ENCODE measurements at places on chromosomes 13 and 19.

GRCh38 chr19:23318143-23318542, 67.9 kb upstream of the ZNF724 start:
- no peak for DNase-seq

- no peak for DNase-seq
Measured at GRCh38 chr13:113422807-113423519, 30.3 kb downstream of the ADPRHL1 start.

- no peak for DNase-seq
Measured at GRCh38 chr13:109126178-109126577, 496.8 kb downstream of the MYO16 start.

- DNase-seq = no peak
Measured at GRCh38 chr13:45368571-45368970, 27.6 kb upstream of the TPT1 start.

DNA sequence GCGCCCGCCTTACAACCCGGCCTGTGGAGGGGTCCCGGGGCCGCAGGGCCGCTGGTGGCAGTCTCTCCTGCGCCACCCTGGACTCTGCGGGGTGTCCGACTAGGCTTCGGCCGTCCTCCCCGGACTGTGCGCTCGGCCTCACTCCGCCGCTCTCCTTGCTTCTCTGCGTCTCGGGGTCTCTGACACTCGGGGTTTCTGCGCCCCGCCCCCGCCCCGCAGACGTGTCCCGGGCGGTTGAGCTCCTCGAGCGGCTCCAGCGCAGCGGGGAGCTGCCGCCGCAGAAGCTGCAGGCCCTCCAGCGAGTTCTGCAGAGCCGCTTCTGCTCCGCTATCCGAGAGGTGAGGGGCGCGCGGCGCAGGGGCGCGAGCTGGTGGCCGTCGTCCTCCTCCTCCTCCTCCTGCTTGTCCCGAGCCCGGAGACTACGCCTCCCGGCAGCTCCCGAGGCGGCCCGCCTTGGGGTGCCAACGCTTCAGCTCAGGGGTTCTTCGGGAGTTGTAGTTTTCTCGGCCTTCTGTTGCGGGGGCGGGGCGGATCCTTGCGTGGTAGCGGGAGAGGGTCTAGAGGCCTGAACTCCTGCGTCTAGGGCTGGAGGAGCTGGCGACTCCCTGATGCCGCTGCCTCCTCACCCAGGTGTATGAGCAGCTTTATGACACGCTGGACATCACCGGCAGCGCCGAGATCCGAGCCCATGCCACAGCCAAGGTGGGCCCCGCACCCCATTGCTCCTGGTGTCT, 627 bp downstream of the LIN7B start:
- peak; percentile 72 for DNase-seq

DNA sequence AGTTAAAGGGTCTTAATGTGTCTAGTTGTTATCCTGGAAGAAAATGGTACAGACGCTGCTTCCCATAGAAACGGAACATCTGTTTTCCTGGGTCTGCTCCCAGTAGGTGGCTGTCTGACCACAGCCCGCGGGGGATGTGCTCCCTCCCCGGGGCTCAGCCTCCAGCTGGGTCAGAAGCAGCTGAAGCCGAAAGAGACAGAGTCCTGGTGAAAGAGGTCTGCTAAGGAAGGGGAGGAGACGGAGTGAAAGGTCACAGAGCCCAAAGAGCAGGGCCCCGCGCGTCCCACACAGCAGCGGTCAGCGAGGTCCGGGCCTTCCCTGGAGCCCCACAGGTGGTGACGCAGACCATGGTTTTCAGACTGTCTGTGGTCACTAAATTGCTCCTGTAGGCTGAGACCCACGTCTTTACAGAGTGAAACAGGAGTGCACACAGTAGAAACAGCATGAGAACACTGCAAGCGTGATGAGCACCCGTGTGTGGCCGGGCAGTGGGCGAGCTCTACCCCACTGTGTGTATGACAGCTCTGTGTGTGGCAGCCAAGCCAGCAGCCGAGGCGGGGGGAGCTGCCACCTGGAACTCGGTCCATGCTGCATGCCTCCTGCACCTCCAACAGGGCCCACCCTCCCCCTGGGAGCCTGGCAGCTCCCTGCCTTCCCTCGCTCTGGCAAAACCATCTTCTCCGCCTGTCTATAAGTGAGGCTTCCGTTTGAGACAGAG, 52.0 kb upstream of the C13orf46 start:
- peak; percentile 85 for DNase-seq

DNA sequence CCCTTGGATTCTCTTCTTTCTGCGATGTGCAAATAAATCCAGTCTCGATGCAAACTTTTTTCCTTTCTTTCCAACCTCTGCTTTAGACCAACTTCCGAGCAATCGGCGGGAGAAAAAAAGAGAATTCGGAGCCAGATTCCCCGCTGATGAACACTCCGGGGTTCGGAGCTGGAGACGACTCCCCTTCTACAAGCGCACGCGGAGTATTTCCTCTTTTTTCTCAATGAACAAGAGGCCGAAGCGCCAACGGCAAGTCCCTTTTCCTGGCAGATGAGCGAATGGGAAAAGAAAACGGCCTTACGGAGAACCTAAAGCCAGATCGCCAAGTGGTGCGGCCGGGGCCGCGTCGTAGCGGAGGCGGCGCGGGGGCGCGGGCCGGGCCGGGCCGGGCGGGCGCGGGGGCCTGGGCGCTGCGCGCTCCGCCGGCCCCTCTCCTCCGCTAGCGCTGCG, 250 bp downstream of the SPRY2 start:
- no peak for DNase-seq

DNA sequence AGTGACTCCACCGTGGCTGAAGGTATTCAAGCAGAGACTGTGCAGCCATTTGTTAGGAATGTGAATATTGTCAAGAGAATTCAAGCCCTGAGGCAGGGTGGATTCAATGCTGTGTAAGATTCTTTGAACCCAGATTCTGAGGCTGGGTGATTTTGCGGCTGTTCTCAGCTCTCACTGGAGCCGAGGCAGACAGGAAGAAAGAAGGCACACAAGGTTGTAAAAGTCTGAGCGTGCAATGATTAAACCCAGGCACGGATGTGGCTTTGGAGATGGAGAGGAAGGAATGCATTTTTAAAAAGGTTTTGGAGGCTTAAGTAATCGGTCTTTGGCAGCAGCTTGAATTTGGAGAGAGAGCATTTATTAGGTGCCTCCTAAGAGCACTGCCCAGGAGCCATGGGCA, 187.9 kb downstream of the KATNAL1 start:
- no peak for DNase-seq

GRCh38 chr19:13537454-13537853, 31.2 kb upstream of the CACNA1A start:
- no peak for DNase-seq

DNA sequence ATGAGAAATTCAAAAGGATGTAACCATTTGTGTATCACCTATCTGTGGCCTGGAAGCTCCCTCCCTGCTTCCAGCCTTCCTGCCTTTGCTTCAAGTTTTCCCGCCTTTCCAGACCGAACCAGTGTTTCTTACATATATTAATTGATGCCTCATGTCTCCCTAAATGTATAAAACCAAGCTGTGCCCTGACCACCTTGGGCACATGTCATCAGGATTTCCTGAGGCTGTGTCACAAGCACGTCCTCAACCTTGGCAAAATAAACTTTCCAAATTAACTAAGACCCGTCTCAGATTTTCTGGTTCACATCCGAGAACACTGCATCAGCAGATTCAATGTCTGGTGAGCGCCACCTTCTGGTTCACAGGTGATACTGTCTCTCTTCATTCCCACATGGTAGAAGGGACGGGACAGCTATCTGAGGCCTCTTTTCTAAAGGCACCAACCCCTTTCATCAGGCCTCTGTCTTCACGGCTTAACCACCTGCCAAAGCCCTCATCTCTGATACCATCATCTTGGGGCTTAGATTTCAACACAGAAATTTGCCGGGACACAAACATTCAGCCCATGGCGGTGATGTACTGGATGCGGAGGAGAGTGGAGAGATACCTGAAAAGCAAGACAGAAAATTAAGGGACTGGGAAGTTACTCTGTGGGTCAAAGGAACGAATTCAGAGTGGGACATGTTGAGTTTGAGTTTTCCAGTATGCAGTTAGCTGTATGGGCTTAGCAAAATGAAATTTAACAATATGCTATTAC, 58.7 kb upstream of the PABPC3 start:
- DNase-seq = peak; percentile 62
